H1 (cell line): ENCODE measurements at places on chromosomes 12 and 14.

- H3K4me1 ChIP-seq = no peaks in the 10 kb centered on the region
- no peak within 1 kb of the TSS for H3K27ac ChIP-seq
- peak within 1 kb of the TSS; percentile 62 for H3K4me3 ChIP-seq
- H3K36me3 ChIP-seq = no peaks in the 10 kb centered on the region
- DNase-seq = peak; percentile 77
These were observed at the start of gene RIPK3 for GRCh38 chr14:24339284-24340151. TSS of gene RIPK3 (minus strand) at chr14:24339991. CDS start at chr14:24339826, 165 bp downstream.

DNA sequence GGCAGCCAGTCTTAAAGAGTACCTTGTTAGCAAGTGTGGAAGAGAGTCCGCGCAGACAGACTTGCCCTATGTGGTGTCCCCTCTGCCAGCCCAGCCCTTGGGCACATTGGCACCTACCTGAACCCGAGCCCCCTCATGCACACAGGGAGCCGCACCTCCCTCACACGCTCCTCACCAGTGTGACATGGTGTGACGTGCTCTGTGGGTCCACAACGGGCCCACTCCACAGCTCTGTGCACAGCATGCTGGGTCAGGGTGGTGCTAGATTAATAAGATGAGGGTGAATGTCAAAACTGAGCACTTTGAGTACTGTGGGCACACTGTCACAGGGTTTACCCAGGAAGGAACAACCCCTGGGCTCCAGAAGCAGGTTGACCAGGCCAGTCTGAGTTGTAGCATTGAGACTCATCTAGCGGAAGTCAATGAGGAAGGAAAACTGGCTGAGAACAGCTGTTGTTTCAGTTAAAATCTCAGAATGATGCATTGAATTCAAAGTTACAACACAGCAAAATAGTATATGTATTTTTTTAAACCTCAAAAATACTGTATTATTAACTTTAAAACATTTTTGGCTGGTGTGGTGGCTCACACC, 53.4 kb upstream of the AMN start:
- H3K27me3 ChIP-seq = no peaks in the 10 kb centered on the region
- no peaks in the 10 kb centered on the region; the same call in 1 of the 2 replicates for H3K36me3 ChIP-seq
- H3K4me1 ChIP-seq = no peaks in the 10 kb centered on the region; the same call in 1 of the 2 replicates
- no peak for DNase-seq
- H3K27ac ChIP-seq = no peak overlapping the region
- no peak overlapping the region for H3K4me3 ChIP-seq

GRCh38 chr14:33809396-33809981, 141.4 kb downstream of the EGLN3 start:
- no peaks in the 10 kb centered on the region for H3K36me3 ChIP-seq
- DNase-seq = no peak
- H3K27me3 ChIP-seq = no peaks in the 10 kb centered on the region
- no peaks in the 10 kb centered on the region for H3K4me1 ChIP-seq
- no peak overlapping the region for H3K4me3 ChIP-seq

DNA sequence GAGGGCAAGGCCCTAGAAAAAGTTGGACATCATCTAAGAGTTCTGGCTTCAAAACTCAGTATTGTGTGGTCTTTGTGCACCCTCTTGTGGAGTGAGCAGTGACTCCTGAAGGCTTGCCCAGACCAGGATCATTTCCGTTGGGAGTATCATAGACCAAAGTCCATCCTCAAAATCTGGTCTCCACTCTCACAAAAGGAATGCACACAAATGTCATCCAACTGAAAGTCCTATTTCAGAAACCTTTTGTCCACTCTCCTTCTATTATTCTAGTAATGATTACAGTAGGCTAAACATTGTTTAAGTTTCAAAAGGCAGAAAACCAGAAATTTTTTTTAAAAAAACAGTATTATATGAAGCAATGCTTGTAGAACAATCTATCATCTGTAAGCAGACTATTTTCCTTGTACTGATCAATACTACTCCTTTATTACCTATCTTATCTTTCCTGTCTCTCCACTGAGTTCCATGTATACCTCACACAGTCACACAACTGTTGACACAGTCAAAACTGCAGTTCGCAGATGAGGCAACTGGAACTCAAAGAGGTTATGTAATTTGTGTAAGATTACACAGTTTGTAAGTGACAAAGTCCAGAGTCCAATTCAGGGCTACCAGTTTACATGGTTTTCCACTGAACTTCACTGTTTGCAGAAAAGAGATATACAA, 41.4 kb downstream of the COX16 start:
- H3K27ac ChIP-seq = no peak overlapping the region
- DNase-seq = peak; percentile 23
- no peaks in the 10 kb centered on the region; the same call in 1 of the 2 replicates for H3K36me3 ChIP-seq
- H3K4me3 ChIP-seq = no peak overlapping the region
- H3K27me3 ChIP-seq = no peaks in the 10 kb centered on the region

DNA sequence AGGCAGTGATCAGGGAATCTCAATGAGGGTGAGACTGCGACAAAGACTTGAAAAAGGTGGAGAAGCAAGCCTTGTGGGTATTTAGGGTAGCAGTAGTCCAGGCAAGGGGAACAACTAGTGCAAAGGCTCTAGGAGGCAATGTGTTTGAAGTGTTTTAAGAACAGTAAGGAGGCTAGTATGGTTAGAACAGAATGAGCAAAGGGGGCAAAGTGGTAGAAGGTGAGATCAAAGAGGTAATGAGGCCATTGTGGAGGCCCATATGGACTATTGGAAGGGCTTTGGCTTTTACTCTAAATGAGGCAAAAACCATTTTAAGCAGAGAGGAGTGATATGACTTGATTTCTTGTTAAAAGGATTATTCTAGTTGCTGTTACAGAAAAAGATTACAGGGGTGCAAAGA, 16.8 kb downstream of the HIF1A start:
- no peak overlapping the region for H3K27ac ChIP-seq
- no peak for DNase-seq
- H3K4me3 ChIP-seq = no peak overlapping the region
- H3K27me3 ChIP-seq = no peaks in the 10 kb centered on the region
- H3K4me1 ChIP-seq = peaks cover 7% of the 10 kb centered on the region; the same call in 1 of the 2 replicates
- no peaks in the 10 kb centered on the region for H3K36me3 ChIP-seq

DNA sequence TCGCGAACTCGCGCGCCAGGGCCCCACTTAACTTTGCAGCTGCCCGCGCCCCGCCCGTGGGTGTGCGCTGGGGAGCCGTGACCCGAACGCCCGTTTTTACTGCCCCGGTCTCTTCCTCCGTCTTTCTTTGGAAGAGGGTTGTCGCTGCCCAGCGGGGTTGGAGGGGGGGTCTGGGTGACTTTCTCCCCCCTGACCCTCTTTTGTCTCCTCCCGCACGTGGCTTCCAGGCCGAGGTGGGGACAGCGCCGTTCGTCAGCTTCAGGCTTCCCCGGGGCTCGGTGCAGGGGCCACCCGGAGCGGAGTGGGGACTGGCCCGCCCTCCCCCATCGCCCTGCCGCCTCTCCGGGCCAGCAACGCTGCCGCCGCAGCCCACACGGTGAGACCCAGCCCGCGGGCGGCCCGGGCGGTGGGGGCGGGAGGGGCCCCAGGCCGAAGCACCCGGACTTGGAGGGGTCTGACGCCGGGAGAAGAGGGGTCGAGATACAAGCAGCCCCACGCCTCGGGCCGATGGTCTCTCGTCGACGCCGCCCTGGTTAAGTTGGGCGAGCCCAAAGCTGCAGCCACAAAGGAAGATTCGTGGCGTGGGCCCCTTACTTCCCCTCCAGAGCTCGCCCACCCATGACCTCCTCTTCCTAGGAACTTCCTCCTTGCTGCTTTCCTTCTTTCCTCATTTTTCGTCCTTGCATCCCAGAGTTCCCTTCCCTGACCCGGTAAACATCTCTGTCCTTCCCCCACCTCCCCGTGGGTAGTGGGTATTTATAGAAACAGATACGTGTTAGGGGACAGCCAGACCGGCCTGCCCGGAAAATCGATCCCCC, 1.2 kb downstream of the DYRK2 start:
- peak overlapping the region; percentile 82 for H3K27ac ChIP-seq
- DNase-seq = no peak
- peak overlapping the region; percentile 98 for H3K4me3 ChIP-seq
- no peaks in the 10 kb centered on the region for H3K27me3 ChIP-seq
